T-helper 9 cell (primary cell): ENCODE measurements at places on chromosomes 3 and 15.

DNA sequence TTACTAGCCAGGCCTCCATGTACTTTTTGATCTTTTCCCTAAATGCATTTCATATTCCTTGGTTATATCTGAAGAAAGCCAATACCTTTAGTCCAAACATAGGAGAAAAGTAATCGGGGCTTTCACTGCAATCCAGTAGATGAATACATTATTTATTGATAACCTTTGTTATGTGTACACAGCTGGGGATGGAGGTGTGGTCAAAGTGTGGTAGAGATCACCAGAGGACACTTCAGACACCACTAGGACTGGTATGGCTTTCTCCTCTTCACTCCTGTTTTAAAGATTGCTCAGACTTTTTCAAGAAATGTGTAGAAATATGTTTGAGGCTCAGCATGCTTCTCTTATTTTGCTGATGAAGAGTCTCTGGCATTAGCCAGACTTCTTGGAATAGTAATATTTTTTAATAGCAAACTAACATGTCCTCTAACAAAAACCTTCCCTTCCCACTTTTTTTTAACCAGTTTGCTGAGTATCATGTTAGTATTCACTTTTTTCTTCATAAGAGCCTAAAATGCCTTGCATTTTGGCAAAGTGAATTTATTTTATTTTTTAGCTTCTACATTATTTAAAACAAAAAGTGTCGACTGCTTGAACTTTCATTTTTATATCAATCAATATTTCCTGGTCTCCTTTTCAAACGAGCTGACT, 65.6 kb upstream of the MBNL1 start:
- DNase-seq: no peak

- DNase-seq: no peak
These were observed at the start of gene INSYN1 for GRCh38 chr15:73753250-73754130. Gene INSYN1 (minus strand): TSS chr15:73753351. CDS start chr15:73751130, 2,221 bp downstream.

GRCh38 chr15:63727542-63727941, 106.2 kb downstream of the HERC1 start:
- DNase-seq: no peak

- no peak for DNase-seq
These were observed 45.0 kb downstream of the SLC12A6 start for GRCh38 chr15:34292621-34293020.

GRCh38 chr15:63597038-63597790, at the start of gene FBXL22:
Gene FBXL22 (plus strand): TSS chr15:63597387. CDS start chr15:63597393, 6 bp downstream.
- no peak for DNase-seq

- no peak for DNase-seq
These were observed 114.2 kb downstream of the NEDD4 start for GRCh38 chr15:55879181-55879580.

DNA sequence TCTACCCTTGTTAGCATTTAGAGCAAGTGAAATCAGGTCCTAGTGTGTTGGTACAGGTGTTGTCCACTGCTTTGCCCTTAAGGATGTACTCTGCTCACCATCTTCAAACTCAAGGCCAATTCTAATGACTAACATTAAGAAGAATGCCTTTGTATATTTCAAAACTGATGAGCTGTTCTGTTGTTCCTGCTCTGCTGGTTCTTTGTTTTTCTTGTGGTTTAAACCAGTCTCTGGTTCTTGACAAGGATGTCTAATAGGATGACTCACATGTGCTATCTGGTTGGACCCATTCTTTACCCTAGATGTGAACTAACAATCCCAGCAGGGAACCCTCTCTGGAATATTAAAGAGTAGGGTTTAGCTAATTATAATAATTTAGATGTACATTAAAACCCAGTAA, 17.3 kb downstream of the ABHD5 start:
- DNase-seq: no peak

DNA sequence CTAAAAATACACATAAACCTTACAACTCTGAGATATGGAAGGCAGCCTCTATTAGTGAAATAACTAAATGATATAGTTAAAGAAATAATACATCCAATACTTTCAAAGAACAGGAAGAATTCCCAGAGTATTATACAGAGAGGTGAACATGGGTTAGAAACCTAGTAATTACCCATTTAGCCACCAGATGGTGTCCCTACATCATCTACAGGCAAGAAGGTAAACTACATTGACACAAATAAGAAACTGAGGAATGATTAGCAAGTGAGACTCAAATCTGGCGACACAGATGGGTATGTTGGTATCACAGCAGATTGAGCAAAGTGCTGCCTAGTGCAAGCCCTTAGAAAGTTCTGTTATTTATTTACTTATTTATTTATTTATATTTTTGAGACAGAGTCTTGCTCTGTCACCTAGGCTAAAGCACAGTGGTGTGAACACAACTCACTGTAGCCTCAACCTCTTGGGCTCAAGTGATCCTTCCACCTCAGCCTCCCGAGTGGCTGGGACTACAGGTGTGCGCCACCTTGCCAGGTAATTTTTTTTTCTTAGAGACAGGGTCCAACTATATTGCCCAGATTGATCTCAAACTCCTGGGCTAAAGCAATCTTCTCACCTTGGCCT, 28.2 kb downstream of the NEK4 start:
- no peak for DNase-seq

DNA sequence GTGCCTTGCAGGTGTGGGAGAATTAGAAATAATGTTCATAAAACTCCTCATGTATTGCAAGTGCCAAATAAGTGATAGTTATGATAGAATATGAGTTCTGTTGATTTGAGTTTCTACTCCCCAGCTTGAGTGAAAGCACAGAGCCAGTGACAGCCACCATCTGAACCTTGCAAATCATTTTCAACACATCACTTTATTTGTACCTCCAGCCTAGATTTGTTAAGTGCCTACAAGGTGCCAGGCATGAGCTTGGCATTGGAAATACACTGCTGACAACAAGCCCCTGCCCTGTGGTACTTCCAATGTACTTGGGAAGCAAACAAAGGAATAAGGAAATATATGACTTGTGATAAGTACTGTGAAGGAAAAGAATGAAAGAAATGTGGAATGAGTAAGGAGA, 17.0 kb downstream of the FEZF2 start:
- no peak for DNase-seq

GRCh38 chr15:39642011-39642640, 61.2 kb downstream of the THBS1 start:
- DNase-seq: no peak

- no peak for DNase-seq
These were observed 133.0 kb upstream of the UMPS start for GRCh38 chr3:124597273-124597672.

DNA sequence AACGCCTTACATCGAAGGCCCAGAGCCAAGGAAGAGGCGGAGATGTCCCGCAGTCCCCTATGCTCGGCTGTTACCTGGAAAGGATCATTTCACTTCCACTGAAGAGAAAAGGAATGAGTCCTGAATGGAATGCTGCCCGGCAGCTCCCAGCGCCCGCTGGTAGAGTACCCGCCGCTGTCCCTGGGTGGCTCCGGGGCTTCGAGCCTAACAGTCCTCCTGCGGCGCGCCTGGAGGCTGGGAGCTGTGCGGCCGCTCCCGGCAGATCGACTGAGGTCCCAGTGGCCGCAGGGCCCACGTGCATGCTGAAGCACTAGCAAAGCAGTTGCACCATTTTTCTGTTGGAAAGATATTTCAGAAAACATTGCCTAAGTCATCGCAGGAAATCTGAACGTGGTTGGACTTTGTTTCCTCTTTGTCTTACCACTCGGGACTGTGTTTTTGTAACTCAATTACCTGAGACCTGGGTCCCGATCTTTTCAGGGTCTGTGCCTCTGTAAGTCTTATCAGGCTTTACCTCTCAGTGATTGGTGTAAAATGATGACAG, 984 bp downstream of the RNU6-1 start:
- DNase-seq: no peak

GRCh38 chr3:149018247-149018646, 26.9 kb downstream of the GYG1 start:
- DNase-seq: no peak

DNA sequence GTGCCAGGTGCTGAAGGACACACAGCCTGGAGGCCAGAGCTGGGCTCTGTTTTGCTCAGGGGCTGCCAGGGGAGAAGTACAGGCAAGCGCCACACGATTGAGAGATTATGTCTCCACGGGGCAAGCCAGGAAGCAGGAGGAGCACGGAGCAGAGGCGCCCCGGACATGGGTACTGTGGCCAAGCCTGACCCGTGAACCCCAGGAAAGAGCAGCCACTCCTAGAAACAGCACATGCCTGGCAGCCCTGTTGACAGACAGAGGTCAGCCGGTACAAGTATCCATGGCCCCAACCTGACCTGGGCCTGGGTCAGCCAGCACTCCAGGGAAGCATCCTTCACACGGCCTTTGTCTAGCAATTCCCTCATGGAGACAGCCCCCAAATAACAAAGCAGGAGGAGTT, 89.4 kb downstream of the ADAMTS17 start:
- DNase-seq: no peak

DNA sequence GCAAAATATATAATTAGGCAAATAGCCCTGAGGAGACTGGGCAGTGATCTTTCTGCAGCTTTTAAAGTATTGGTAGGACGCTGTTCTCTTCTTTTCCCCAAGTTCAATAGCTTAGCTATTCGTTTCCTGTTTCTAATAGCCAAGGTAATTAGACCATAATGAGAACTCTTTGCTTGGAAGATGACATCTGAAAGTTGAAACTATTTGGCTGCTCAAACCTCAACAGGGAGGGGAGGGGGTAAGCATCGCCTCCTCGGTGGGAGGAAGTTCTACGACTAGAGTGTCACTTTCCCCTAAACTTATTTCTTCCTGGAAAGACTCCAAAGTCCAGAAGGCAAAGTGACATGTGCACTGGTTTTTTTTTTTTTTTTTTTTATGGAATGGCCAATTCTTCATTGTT, 22.8 kb upstream of the ALDH1A3 start:
- DNase-seq: no peak

DNA sequence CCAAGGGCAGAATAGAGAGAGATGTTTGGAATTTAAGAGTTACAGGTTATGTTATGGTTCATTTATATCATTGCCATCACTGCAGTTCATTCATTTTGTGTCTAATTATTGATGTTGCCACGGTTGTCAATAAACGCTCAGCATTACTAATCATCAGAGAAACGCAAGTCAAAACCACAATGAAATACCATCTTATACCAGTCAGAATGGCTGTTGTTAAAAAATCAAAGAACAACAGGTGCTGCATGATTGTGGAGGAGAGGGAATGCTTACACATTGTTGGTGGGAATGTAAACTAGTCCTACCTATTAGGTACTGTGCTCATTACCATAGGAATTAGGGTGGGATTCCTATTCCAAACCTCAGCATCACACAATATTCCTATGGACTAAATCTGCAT, 350.5 kb downstream of the TIGIT start:
- DNase-seq: no peak

- peak; percentile 10 for DNase-seq
These were observed 40.8 kb downstream of the EOMES start for GRCh38 chr3:27681249-27681748.
